ENCODE measurements at places on chromosomes 4 and X.

DNA sequence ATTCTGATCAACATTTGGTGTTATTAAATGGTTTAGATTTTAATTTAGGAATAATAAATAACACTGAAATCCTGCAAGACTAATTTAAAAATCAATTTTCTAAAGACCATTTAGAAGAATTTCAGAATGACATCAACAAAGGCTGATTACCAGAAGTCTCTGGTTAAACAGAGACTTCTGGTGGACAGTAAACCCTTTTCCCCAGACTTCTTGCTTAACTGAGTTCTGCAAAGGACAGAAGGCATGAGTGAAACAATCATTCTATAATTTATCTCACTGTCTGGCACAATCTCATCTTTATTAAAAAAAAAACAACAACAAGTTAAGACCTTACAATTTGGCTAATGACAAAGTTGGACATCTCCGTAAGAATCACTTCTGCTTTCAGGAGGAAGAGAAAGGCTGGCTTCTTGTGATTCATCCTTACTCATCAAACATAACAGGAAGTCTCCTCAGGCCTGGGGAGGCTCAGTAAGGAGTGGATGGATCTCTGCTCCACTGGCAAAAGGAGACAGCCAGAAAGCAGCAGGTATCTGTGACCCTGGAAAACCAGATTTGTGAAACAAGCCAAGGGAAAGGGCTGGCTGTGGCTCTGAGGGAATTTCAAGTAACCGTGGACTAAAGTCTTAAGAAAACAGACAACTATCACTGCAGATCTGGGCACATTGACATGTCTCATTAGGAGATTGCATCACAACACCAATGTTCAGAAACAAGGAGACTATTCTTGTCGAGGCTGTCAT is 908 bp upstream of the TLR6 start:
- DNase-seq: no peak

DNA sequence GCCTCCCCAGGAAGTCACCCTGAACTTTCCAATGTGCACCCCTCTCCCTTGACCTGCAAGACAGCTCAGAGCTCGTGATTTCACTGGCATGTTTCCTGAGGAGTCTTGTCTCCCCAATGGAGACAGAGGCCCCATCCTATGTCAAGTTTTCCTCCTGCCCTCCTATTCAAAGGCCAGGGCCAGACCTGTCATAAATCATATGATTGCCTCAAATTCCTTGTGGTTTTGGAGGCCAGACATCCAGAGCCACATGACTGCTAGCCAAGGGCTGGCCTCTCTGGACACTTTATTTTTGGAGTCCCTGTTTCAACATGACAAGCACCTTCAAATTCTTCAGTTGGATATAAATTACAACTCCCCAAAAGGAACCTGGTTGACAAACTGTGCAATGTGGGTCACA is 76.0 kb upstream of the TFDP3 start:
- DNase-seq: no peak

GRCh38 chrX:71214604-71215337 is 8.3 kb upstream of the GJB1 start:
- no peak for DNase-seq

GRCh38 chr4:144288011-144288903 is 147.7 kb upstream of the GYPA start:
- DNase-seq: no peak

GRCh38 chr4:75724867-75725724 is 719 bp downstream of the USO1 start:
- peak; percentile 89 for DNase-seq

DNA sequence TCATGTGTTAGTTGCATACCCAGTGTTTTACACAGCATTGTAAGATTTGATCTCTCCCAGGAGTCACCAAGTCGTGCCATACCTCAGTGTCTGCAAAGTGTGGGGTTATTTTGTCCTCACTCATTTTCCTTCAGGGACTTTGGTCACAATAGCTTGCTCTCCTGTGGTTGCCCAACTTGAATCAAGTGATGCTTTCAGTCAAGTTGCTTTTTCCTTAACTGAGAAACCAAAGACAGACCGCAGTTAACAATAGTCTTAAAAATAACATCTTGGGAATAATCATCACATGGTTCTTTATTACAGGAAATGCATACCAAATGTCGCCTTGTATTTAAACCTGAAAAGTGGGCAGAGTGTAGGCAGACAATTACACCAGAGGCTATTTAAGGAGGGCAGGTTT is 44.5 kb upstream of the NDP start:
- no peak for DNase-seq

Data from dermis microvascular lymphatic vessel endothelial cell (primary cell).